ENCODE measurements at places on chromosomes 12 and 14.

DNA sequence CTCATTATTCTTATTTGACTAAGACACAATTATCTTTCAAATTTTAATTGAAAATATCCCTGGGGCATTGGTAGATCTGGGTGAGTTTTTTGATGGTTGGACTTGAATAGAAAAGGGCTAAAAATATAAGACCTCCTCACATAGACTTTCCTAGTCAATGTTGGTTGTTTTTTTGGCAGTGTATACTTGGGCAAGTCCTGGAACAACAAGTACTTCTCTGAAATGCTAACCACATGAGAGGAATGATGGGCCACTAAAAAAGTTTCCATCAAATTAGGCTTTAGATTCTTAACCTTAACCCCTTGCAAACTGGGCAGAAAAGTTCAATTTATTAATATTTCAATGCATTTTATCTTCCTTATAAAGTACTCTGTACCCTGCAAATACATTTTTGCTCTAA, 97.6 kb downstream of the FGD4 start:
- no peak for DNase-seq

- no peak for DNase-seq
Measured at GRCh38 chr14:33866425-33867088, 84.3 kb downstream of the EGLN3 start.

- DNase-seq, result no peak
Measured at GRCh38 chr12:113135178-113136127, at the start of gene RASAL1. TSS of gene RASAL1 (minus strand) at chr12:113135761. CDS start at chr12:113135462, 299 bp downstream.

DNA sequence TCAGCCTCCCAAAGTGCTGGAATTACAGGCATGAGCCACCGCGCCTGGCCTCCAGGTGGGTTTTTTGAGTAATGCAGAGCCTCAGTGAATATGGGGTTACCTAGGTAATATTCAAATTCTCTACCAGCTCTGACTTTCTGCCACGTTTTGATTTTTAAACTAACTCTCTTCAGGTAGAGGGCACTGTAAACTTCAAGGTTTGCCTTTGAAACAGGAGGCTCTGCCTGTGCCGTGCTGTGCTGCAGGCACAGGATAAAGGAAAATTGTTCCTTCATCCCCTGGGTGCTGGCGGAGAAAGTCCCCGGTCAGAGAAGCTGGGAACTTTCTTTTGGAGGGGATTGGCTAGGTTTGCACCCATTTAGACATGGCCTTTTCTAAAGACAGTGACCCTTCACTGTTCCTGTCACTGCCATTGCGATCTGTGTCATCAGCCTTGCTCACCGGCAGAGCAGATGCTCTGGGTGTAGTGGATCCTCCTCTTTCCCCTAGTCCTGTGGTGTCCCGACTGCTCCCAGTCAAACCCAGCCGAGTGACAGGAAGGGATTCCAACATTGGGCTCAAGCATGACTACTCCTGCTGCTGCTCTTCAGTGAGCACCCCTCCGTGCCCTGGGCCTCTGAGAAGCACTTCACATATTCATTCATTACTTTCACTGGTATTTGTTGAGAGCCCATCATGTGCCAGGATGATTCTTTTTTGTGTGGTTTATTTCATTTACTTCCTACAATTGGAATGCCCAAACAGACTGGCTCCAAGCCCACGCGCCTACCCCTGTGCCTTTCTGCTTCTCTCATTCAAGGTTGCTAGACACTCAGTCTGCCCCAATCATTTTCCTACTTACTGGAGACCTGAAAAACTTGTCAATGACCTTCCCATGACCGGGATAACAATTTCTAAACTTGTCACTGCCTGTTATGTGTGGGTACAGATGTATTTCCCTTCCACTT, 103.6 kb downstream of the TMEM30B start:
- DNase-seq, result no peak

GRCh38 chr14:95662376-95663186, 23.6 kb upstream of the TCL1B start:
- DNase-seq, result no peak

GRCh38 chr12:530308-530707, 70.6 kb downstream of the B4GALNT3 start:
- DNase-seq, result no peak

DNA sequence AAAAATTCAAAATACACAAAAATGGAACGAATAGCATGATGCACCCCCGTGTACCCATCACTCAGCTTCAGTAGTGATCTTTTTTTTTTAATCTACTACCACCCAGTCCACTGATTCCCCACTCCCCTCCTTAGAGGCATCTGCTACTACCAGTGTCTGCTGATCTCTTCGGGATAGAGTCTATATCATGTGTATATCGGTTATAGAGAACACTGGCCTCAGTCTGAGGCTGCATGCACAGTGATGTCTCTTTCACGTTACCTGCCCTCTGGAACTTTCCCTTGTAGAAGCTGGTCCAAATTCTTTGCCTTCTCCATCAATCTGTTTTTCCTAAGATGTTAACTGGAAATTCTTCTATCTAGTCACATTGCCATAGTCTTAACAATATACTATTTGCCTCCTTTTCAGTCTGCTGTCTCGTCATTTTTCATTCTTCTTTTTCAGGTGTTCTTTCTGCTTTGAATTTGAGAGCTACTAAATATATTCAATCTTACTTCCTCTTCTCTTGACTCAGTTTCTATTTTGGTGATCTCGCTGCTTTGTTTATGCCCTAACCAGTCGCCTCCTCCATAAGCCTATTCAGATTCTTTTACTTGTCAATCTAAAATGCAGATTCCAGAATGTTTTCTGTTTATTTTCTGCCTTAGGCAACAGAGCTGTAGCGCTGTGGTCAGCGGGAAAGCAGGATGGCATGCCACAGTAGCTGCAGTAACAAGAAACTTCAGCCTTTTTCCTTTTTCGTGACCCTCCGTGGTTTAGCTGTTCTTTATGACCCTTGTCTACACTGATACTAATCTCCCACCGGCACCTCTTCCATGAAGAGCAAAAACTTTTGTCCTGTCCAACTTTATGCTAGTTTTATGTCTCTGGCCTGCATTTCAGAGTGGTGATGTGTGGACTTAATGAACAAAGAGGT, 67.0 kb downstream of the FBXW8 start:
- DNase-seq, result no peak

GRCh38 chr14:68807148-68807600, 14.3 kb upstream of the ZFP36L1 start:
- DNase-seq, result peak; percentile 59

DNA sequence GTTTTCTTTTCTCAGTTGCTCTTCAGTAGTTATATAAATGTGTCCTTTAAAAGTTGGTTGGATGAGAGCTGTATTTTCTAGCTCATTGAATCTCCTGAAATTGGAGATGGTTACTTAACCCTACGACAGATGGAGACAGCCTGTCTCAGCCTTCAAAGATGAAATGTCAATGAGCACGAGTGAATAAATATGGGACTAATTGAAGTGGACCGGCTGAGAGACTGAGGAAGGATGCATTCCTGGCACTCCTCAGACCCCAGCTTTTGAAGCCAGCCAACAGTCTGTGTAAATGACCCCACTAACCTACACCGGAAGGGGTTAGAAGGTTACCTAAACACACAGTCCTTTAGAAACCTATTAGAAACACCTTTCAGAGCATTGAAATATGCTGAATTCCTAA, 46.6 kb downstream of the PDZRN4 start:
- DNase-seq, result no peak

DNA sequence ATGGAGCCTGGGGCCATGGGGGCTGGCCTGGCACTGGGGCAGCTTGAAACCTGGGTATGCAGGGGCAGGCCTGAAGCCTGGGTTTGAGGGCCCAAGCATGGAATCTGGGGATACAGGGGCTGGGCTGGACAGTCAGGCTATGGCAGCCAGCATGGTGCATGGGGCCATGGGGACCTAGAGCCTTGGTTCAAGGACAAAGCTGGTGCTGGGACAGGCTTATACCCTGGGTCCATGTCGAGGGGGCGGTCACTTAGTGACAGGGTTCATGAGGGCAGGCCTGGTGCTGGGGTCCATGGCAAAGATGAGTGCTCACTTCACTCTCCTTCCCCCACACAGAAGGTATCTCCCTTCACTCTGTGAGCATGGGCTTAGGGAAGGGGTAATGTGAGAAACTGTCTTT, 116.2 kb downstream of the BBS10 start:
- no peak for DNase-seq

GRCh38 chr14:40576880-40577478, 1029.7 kb upstream of the LRFN5 start:
- no peak for DNase-seq

- no peak for DNase-seq
Measured at GRCh38 chr12:99455350-99456035, 192.1 kb upstream of the GARIN6 start.

GRCh38 chr12:71236133-71236660, 78.4 kb upstream of the TSPAN8 start:
- DNase-seq, result no peak

GRCh38 chr14:29264865-29265264, 498.3 kb downstream of the FOXG1 start:
- DNase-seq, result no peak

- no peak for DNase-seq
Measured at GRCh38 chr14:84432676-84433075, 1097.3 kb upstream of the FLRT2 start.

DNA sequence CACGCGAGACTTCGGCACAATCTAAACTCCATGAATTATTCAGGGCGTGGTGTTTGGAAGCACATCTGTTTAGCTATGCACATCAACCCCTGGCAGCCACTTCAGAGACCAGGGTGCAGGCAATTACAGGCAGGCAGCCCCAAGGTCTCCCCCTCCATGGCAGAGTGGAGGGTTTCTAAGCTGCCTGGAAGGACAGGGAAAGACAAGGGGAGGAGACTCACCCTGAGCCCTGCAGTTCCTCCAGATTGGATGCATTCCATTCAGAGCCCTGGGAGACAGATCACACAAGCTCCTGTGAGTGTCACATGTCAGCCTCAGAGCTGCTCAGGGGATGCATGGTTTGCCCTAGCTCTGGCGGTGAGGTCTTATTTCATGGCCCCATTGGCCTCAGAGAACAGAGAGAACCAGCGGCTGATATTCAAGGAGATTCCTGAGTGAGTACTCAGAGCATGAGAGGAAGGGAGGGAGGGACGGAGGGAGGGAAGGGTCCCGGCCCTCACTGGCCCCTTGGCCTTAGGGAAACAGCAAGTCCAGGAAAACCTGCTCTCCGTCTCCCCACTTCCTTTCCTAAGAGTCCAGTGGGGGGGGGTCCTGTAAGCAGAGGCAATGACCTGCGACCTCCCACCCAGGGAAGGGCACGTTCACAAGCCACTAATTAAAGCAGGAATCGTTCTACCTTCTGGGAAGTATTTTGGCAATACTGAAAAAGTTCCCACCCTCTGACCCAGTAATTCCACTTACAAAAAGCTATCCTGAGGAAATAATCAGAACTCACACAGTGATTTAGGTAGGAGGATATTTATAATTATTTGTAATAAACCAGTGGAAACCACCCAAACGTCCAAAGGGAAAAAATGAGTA, 55.1 kb downstream of the SSH1 start:
- no peak for DNase-seq

DNA sequence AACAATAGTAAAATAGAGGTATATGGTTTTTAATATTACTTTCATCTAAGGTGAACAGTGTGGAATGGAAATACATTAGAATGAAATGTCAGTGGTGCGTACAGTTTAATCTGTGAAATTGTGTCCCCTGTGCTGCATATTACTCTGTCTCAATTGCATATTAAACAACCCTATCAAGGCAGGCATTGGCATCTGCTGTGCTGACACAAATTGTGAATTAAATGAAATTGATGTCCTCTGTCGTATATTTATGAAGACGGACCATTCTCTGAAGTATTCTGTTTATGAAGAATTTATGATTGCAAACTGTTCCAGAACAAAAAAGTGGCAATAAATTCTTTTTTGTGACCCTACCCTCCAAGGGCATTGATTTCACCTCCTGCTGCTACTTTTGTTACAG, 204.4 kb upstream of the NPAS3 start:
- DNase-seq, result no peak

GRCh38 chr12:131222329-131223139, 268.8 kb downstream of the ADGRD1 start:
- no peak for DNase-seq

DNA sequence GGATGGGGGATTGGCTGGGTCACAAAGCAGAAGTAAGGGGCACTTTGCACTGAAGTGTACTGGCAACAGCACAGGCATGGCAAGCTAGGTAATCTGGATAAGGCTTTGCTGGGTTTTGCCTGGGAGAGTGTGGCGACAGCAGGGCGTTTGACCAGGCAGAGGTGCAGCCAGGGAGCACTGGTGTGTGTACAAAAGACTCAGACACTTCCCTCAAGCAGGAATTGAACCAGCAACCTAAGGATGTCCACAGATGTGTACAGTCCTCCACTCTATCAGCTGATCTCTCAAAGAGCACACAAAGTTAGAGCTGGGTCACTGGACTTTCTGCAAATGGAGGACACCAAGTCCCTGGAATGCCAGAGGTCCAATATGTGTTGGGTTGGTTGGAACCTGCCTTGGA, 15.4 kb upstream of the RNASE4 start:
- DNase-seq, result no peak

DNA sequence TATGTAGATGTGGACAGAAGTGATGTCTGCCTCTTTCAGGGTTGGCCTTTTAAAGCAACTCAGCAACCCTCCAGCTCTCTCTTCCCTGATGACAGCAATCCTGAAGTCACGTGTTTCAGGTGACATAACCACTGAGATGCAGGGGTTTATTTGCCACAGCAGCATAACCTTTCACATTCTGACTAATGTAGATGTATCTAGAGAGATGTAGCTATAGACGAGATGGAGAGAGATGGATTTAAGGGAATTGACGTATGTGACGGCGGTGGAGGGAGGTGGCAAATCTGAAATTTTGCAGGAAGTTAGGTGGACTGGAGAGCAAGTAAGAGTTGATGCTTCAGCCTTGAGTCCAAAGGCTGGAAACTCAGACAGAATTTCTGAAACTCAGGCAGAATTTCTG, 126.0 kb downstream of the ZFP36L1 start:
- no peak for DNase-seq

GRCh38 chr14:77220246-77221017, 38.8 kb downstream of the TMEM63C start:
- DNase-seq, result no peak

GRCh38 chr14:25048170-25049016, 1.6 kb downstream of the STXBP6 start:
- peak; percentile 59 for DNase-seq

- no peak for DNase-seq
Measured at GRCh38 chr14:96962337-96962736, 165.2 kb downstream of the VRK1 start.

GRCh38 chr12:110217996-110218674, 62.9 kb upstream of the ATP2A2 start:
- DNase-seq, result no peak
